Large intestine (tissue), 12 donors: ENCODE measurements at places on chromosomes 1 and 21.

- no peak for DNase-seq
These were observed 117.2 kb upstream of the KCNJ15 start for GRCh38 chr21:38139380-38140168.

- no peak for DNase-seq
These were observed 85.4 kb upstream of the KAZN start for GRCh38 chr1:14513111-14513510.

GRCh38 chr1:2314273-2314802 is 77.0 kb downstream of the MORN1 start:
- peak; percentile 60 for DNase-seq

DNA sequence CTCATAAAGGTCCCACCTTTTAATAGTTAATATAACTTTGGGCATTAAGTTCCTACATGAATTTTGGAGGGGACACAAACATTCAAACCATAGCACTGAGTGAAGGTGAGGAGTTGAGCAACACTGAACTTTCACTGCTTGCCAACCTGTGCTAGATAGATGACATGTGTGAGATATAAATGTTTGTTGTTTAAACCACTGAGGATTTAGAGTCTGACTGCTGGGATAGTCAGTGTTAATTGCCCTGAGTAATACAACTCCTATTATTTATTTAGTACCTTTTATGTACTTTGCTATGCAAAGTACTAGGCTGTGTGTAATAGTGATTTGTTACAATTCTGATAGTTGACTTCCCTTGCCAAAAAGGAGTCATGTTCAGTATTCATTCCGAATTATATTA is 32.4 kb upstream of the SLC16A1 start:
- DNase-seq, result no peak

GRCh38 chr1:241827264-241827663 is 20.7 kb upstream of the EXO1 start:
- DNase-seq, result no peak
